Activated T-cell treated with anti-CD3 and anti-CD28 coated beads, Interleukin-2, amount 50 U/mL, for 24 hours (primary cell): ENCODE measurements at places on chromosomes 1 and 21.

DNA sequence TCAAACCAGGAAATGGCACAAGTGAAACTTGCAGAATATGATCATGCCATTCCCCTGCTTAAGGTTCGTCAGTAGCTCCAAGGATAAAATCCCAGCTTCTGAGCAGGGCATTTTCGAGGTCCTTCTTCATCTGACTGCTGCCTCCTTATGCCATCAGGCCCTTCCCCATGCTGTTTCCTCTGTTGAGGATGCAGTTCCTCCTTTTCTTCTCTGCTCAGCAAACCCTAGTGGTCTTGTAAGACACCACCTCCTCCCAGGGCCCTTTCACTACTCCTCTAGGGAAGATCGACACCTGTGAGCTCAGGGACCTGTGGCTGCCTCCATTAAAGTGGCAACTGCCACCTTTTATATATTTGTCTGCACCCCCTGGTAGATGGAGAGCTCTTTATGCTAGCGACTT is 62.1 kb upstream of the JUN start:
- no peak for DNase-seq

GRCh38 chr1:76989976-76990375 is 122.7 kb downstream of the ST6GALNAC5 start:
- no peak for DNase-seq

DNA sequence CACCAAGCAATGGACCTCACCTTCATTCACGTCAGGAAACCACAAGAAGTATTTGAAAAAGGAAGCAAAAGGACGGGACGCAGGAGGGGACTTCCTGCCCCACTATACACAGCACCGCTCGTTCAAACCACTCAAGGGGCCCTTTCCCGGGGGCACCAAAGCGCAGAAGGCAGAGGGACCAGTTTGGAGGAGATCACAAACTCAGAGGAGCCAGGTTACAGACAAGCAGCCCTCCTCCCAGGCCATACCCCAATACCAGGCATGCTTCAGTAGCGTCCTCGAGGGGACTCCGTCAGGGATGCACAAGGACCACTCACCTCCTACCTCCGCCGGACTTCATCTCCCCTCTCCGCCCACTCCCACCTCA is 685 bp downstream of the CRTC2 start:
- no peak for DNase-seq

DNA sequence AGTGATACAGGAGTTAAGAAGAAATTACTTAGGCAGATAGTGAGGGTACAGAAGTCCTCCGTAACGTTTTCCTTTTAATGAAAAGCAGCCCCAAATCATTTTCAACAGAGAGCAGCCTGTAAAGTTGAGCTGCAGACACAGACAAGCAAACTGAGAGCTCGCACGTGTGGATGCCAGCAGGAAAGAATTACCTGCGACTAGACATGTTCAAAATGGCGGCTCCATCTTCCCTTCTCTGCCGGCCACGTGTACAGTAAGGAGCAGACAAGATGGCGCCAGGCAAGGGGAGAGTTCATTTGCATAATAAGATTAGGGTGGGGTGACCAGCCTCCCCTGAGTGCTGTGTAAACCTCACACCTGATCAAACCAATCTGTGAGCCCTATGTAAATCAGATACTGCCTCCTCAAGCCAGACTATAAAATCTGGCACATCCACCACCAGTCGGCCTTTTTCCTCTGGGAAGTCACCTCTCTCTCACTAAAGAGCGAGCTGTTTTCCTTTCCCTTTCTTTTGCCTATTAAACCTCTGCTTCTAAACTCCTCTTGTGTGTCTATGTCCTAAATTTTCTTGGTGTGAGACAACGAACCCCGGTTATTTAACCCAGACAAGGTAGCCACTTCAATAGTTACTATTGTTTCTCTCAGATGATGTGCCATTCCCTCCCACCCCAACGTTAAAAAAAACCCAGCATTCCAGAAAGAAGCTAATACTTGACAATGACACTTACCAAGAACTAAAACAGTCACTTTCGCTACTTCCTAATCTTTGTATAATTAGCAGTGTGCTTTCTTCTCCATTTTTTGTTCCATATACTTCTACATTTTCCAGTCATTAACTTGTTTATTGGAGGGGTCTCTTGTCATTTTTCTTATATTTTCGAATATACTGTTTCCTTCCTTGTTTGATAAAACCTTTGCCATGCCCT is 27.4 kb downstream of the DUSP10 start:
- no peak for DNase-seq

DNA sequence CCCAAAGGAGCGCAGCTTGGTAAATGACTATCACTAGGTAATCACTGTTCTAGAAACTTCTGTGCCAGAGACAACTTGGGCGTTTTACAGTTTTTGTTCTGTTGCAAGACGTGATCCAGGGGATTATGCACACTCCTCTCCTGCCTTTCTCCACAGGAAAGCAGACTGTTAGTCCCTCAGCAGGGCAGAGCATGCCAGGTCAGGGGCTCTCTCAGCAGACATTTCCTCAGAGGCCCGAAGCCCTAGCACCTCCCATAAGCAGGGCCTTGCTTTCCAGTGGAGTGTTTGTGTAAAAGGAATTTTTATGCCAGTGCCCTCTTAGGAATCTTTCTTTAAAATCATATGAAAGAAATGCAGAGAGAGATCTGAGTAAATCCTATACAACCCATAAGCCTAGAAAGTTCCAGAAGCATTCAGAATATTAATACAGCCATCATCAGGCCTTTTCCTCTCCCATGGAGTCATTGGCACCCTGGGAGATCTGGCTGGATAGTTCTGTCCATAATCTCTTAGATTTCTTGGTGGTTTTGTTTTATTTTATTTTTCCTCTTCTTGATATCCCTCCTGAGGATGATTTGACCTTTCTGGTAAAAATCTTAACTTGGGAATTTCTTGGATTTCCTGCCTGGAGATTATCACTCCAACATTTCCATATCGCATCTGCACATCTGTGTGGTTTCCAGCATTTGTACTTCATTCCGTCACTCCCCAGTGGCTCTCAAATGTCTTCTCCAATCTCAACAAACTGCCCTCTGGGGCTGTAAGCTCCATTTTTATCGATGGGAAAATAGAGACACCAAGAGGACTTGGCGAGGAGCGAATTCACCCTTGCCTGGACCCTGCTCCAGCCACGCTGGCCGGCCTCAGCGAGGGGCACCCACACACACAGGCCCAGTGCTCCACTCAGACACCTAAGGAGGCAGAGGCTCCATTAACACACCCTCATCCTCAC is 116.1 kb downstream of the PSMG1 start:
- no peak for DNase-seq

GRCh38 chr1:17117451-17118265 is 1.6 kb downstream of the PADI2 start:
- no peak for DNase-seq
